ENCODE measurements at places on chromosomes 2 and 18.

DNA sequence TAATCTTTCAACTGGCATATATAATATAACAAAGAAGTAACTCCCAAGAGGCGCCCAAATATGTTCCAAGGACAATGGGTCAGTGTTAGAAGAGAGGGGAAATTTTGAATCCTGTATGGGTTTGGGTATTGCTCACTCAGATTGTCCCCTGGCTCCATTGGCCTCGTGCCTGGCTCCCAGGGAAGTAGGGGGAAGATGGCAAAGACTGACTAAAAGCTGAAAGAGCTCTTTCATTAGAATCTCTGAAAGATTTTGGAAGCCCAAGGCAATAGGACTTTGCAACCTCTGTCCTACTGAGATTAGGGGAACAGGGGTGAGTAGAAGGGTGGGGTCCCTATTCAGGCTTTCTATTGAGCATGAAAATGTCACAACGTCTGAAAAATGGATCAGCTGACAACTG, 1272.8 kb upstream of the ZEB2 start:
- DNase-seq = no peak

DNA sequence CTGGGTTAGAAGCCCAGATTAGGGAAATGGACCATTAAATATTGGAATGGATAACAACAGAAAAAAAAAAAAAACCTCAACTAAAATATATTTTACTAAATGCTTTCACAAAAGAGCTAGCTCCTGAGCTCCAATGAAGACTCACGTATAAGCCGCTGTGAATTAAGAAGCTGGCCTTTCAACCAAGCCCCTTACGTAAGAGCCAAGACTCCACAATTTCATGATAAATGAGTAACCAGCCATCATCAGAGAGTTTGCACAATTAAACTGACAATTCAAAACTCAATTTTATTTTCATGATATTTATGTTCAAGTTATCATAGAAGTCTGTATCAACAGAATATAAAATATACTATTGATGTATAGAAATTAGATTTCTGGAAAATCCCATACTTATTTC, 70.7 kb upstream of the HNRNPA3 start:
- DNase-seq = no peak

GRCh38 chr2:200243441-200243840, 63.1 kb upstream of the SPATS2L start:
- DNase-seq = no peak

GRCh38 chr2:172826522-172826921, 90.9 kb downstream of the RAPGEF4 start:
- no peak for DNase-seq

- no peak for DNase-seq
Observed at GRCh38 chr2:45452866-45453265, 158.2 kb downstream of the SRBD1 start.

DNA sequence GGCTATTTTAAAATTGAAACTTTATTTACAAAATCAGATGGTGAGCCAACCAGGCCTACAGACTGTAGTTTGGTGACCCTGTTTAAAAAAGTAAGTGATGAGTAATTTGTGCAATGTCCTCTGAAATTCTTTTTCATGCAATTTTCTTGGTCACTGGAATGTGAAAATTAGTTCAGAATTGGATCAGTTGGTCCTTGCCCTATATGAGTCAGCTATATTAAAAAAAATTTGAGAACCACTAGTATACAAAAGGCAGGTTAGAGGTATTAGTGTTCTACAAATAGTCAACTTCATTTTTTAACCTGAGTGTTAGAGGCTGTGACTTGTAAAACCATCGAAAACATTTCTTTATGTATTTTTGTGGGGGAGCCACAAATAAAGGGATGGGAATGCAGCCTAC, 91.1 kb upstream of the NXPH2 start:
- no peak for DNase-seq

- DNase-seq = no peak
Observed at GRCh38 chr18:22539051-22539765, 121.5 kb upstream of the CTAGE1 start.

DNA sequence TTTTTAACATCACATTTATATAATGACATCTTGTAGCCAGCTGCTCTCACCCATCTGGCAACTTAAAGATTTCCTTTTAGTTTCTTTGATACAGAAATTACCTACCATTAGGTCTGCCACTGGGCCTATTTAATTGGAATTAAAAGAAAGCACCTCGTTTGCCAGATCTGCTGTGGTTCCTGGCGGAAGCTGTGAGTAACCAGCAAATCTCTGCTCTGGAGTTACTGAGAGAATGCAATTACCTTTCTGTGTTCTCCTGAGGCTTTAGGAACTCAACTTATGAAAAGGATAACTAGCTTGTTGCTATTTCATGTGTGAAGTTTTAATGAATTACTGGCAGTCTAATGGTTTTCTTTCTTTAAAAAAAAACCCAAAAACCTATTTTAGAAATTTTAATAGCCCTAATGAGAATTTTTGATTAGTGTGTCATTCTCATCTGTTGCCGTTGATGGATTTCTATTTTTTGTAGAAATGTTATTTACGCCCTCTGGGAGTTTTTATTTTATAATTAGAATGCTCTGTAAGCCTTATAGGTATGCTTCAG, 69.7 kb upstream of the LYPD6B start:
- no peak for DNase-seq

DNA sequence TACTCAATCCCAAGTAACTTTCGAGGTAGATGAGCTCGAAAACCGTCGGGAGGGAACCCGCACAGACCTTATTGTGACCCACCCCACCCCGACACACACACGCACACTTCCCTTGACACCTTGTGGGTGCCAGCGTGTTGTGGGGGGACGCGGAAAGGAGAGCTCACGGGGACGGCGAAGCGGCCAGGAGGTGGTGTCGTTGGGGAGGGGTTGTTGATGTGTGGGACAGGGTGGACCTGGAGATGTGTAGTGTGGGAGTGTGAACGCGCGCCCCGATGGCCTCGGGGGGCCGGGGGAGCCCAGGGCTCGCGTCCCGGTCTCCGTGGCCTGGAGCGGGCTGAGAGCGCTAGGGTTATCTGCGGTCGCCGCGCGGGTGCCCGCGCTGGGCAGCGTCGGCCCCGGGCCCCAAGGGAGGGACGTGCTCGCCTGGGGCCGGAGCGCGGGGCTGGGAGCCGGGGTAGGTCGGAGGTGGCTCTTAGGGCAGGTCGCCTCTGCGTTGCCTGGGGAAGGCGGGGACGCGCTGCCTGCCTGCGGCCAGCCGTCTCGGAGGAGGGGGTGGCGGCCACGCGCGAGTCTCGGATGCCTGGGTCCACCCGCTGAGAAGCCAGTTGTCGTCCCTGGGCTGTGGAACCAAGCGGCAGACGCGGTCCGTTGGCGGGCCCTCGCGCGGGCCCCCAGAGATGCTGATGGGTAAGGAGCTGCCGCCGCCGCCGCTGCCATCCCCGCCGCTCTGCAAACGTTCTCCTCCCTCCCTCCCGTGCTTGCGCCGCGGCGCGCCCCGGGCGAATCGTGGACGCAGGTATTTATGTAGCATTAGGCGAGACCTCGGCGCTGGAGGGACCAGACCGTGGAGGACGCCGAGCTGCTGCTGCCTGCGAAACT, 1.6 kb downstream of the KLHL29 start:
- DNase-seq = no peak

DNA sequence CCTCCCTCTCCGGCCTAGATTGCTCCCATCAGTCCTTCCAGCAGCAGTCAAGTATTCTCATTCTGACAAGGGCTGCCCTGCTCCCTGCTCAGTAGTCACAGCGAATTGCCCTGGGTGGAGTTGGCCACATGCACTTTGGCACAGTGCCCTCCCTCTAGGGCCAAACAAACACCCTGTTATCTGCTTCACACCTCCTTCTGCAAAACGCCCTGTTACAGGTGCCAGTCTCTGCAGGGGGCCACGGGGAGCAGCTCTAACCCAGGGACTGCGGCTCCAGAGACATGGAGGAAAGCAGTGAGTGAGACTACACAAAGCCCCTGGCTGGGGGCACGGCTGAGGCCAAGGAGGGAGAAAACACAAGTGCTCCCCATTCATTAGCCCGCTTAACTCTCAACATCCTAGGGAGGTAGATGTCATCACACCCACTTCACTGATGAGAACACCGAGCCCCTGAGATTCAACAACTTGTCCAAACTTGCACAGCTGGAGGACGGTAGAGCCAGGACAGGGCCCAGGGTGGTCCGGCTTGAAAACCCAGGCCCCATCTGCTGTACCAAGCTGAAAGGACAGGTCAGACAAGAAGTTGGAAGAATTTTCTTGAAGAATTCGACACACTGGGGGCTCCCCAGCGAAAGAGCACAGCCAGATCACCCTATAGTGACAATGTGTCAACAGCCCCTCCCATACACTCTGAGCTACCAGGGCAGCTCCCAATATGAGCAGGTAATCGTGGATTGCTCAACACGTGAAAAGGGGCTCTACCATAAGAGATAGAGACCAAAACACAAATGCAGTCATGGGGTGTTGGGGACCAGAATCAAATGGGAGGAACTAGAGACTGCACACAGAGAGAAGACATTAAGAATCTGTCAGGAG, 8.7 kb upstream of the TFCP2L1 start:
- no peak for DNase-seq

DNA sequence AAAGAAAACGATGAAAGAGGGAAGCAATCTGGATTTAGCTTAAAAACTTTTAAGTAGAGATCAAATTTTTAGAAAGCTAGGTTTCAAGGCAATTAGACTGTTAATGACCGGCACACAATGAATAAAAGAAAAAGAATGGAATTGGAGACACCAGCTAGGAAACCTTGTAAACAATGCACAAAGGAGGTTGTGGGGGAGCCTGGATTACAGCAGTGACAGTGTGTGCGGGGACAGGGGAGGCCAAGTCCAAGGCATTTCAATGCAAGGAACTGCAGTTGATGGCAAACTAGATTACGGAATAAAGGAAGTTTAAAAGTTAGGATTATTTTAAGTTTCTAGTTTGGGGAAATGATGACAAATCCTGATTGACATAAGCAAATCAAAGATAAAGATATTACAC, 74.5 kb downstream of the DTNB start:
- DNase-seq = no peak

GRCh38 chr2:53765767-53766166, 1.8 kb upstream of the CHAC2 start:
- DNase-seq = no peak
